Nucleus accumbens (tissue), 56 donors: ENCODE measurements at places on chromosomes 3 and 15.
A peak's percentile ranks its signal among the peaks of the same experiment; 100 is the strongest.

- DNase-seq, result no peak
Measured at GRCh38 chr15:93189561-93189960, 100.5 kb upstream of the RGMA start.

- DNase-seq, result peak; percentile 55
Measured at GRCh38 chr3:150763841-150764483, 993 bp upstream of the SIAH2 start.

GRCh38 chr3:156620901-156621300 lies 53.5 kb upstream of the TIPARP start:
- no peak for DNase-seq

GRCh38 chr3:119311081-119311925 lies 17.1 kb downstream of the ARHGAP31 start:
- no peak for DNase-seq

GRCh38 chr15:30954674-30955073 lies 36.8 kb downstream of the MTMR10 start:
- no peak for DNase-seq

GRCh38 chr3:97821774-97822358 lies at the start of gene CRYBG3:
Gene CRYBG3 (plus strand): TSS chr3:97822011. CDS start chr3:97822207, 196 bp downstream.
- peak; percentile 63 for DNase-seq
